ENCODE measurements at places on chromosomes 3 and 15.
A peak's percentile ranks its signal among the peaks of the same experiment; 100 is the strongest.

- DNase-seq = no peak
Observed at GRCh38 chr3:180466401-180467011, 135.5 kb upstream of the TTC14 start.

DNA sequence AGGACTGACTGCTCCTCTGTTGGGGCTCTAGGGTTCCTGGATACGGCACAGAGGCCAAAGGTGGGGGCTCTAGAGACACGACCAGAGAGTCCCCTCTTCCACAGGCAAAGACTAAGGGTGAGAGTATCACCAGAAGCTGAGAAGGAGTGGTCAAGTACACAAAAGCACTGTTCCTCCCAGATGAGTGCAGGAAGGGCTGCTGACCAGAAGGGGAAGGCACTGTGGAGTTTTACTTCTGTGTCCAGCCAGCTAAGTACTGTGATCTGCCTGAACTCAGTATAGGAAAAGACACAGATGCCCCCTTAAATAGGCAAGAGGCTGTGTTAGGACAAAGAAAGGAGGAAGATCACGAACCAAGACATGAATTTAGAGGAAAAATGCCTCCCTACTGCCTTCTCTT lies 11.7 kb downstream of the MRPS11 start:
- no peak for DNase-seq

DNA sequence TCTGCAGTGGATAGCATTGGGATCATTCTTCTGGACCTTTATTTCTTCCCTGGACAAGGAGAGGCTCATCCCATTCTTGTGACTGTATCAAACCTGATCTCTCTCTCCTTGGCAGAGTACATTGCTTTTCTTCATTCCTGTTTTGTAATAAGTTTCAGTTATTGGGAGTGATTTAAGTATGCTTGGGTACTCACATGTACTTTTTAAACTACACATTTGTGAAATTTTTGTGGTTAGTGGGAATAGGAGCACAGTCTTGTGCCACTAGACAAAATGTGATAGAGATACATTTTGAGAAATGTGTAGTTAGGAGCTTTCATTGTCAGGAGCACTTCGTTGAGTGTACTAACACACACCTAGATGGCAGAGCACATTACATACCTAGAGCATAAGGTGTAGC lies 262.6 kb downstream of the C3orf38 start:
- peak; percentile 51 for DNase-seq

DNA sequence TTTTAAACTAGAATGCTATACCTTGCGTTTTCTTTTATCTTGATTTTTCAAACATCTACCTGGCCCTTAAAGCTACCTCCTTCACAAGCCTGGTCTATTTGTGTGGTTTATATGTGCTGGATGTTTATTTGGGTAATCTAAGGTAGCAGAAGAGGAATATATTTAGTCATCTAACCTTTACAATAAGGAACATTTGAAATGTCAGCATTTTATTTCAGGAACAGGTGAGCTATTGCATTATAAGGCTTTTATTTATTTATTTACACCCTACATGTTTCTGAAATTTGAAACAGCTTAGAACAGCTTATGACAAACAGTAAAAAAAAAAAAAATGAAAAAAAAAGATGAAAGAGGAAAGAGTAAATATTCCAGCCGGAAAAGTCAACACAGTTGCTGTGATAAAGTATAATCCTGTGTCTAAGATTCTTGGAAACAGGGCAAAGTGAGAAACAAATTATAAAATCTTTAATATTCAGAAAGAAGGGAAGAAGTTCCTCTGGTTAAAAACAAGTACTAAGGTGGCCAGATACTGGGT lies 19.5 kb downstream of the HHLA2 start:
- no peak for DNase-seq

DNA sequence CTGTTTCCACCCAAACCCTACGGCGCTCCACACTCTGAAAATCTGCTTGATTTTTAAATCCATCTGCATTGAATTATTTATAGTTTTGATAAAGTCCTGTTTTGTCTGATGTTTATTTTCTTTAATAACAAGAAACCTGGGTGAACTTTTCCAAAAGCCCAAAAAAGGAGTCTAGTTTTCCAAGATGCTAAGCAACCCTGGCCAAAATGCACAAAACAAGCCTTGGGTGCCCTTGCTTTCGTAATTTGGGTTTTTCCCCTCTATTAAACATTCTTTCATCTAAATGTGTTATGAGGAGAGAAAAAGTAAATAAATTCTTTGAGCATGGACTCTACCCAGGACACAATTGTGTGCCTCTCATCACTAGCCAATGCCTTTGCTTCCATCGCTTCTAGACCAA lies 468.9 kb downstream of the MCTP2 start:
- no peak for DNase-seq

GRCh38 chr3:170162630-170163029 lies 18.9 kb downstream of the PHC3 start:
- peak; percentile 39 for DNase-seq

DNA sequence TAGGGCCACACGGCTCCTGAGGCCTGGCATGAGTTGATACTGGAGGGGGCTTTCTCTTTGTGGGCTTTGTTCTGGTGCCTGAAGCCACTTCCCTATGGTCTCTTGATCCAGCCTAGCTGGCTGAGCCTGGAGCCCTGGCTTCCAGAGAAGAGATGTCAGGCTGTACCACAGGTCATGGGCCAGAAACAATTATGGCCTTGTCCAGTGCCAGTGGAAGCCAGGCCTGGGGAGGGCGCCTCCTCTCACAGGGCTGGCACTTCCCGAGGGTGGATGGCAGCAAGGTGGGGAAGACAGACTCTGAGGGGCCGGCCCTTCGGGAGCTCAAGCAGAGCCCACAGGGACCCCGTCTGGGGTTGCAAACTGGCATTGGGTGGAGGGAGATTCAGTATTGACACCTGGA lies 34.9 kb upstream of the ACAD9 start:
- DNase-seq = no peak

GRCh38 chr15:64030123-64030522 lies 16.2 kb downstream of the DAPK2 start:
- no peak for DNase-seq

DNA sequence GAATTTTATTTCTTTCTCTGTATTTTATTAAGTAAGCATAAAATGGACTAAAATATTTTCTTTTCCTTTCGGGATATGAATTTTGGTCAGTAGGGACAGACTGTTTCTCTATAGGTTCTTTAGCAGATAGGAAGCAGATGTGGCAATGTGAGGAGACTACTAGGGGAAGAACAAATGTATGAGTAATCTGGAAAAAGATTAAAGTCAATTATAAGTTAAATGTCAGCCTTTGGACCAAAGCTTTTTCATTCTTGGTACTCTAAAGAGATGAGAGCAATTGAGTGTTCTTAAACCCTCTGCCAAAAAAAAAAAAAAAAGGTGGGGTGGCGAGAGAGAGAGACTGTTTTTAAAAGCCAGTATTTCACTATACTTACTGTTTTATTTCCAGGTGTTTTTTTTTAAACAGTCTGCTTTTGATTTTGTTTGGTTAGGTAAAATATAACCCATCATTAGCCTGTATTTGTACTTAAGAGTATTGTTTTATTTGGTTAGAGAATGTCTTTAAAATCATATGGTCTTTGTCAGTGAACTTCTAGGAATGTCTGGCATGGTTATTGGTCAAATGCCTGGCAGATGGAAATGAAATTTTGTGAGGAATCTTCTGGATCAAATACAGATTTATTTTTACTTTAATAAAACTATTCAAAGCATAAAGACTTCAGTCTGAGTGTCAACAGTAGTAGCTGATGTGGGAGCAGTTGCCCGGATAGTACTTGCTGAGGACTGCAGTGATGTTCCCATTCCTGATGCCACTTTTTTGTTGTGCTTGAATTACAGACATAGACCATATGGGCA lies 63.8 kb downstream of the LRRC49 start:
- DNase-seq = no peak

- no peak for DNase-seq
Observed at GRCh38 chr15:26355472-26356074, 417.3 kb downstream of the GABRB3 start.

- DNase-seq = no peak
Observed at GRCh38 chr3:149701977-149702350, 44.1 kb upstream of the WWTR1 start.

- no peak for DNase-seq
Observed at GRCh38 chr3:31919528-31919927, 61.5 kb downstream of the OSBPL10 start.

DNA sequence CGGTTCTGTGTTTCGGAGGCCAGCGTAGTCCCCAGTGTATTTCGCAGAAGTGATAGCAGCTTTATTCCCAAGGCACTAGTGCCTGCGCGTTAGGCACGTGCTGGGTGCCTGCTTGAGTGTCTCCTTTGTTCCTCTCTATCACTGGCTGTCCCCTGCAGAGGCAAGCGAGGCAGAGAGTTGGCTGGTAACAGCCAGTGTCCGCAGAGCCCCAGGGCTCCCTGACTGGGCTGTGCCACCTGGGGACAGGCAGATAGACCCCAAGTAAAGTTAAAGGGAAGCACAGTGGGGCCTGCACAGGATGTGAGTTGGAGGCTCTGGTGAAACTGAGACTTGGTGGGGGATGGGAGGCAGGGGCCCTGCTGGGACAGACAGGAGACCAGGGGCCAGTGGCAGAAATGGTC lies 50.7 kb downstream of the APBA2 start:
- no peak for DNase-seq

DNA sequence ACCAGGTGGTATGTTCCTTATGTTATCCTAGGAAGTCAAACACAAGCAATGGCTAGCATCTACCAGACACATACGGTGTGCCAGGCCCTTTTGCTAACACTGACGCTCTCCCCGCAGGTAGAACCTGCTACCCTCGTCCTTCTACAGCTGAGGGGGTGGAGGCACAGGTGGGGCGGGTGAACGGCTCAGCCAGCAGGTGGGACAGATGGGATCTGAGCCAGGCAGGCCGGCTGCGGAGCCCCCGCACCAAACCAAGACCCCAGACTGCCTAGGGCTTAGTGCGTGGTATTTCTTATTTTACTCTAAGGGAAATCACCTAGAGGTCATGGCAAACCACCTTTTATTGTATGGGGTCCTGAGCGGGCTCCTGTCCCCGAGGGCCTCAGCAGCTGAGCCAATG lies 53.9 kb upstream of the PCSK6 start:
- no peak for DNase-seq

DNA sequence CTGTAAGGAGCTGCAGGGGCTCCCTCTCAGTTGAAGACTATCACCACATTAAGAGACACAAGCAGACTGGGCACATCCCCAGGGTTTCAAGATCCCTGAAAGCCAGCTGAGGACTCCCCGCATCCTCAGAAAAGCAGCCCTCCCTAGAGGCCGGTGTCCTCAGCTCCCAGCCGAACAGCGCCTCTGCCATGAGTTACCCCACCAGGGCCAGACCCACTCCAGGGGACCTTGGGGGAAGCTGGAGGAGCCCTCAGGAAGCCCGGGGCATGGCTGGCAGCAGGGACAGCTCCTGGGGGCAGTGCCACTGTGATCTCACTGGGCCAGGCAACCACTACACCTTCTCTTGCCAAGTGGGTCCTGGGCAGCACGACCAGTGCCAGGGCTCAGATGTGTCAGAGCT lies 8.1 kb downstream of the KLF15 start:
- no peak for DNase-seq

DNA sequence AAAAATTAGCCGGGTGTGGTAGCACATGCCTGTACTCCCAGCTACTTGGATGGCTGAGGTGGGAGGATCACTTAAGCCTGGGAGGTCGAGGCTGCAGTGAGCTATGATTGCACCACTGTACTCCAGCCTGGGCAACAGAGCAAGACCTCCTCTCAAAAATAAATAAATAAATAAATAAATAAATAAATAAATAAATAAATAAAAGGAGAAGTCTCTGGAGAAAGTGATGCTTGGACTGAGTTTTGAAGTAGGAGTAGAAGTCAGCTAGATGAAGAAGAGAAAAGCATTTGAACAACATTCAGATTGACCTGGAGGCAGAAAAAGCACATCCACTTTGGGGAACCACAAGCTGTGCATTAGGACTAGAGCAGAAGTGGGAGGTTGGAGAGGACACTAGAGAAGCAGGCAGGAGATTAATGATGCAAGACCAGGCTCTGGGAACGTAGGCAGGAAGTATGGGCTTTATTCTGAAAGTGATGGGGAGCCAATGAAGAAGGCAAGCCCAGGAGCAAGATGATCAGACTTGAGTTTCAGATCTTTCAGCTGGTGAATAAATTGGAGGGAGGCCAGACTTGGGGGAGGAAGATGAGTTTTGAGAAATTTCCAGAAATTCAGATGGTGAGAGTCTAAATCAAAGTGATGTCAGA lies 48.7 kb downstream of the KLHL6 start:
- no peak for DNase-seq

DNA sequence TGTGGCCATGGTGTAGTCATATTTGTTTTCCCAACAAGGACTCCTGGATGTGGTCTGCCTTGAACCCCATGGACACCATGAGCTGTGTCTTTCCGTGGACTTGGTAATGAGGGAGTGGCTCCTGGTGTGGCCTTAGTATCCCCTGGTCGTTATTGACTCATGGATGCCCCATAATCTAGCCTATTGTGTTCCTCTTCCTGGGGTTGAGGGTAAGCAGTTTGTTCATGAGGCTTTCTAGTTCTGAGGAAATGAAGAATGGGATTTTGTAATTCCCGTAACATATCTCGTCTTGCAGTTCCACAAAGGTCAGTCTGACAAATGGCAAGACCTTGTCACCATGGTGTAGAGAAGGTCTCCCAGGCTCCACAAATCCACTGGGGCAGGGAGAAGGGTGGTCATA lies 22.6 kb downstream of the RAB7A start:
- no peak for DNase-seq

- DNase-seq = no peak
Observed at GRCh38 chr3:45631486-45631885, 36.9 kb downstream of the LIMD1 start.
